Cardiac fibroblast (primary cell): ENCODE measurements at places on chromosomes 6 and 20.

DNA sequence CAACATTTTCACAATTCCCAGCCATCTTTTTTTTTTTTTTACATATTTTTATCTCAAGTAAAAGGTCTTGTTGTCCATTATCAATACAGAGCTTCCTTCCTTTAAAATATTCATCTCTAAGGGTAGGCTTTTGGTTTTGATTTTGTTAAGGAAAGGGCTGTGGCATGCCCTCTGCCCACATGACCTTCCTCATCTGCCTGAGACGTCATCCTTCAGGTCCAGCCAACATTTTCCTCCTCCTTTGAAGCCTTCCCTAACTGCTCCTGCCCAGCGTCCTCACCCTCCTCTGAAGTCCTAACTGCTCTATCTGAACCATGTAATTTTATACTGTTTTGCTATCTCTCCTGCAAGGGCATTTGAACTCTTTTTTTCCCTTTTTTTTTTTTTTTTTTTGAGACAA is 73.9 kb upstream of the TGM3 start:
- no peak for DNase-seq

DNA sequence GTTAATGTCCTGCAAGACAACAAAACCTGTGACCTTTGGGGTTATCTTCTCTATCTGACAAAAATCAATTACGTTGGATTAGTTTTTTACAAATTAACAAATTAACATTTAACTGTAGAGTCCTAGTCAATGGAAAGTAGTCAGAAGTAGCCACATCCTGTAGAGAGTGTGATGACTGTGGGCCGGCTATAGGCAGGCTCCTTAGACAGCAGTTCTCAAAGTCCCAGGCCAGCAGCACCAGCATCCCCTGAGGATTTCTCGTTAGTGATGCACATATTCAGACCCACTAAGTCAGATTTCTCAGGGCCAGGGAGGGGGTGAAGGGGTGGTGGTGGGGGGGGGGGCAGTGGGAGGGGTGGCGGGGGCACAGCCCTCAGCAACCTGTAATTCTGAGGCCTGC is 37.2 kb downstream of the ZNF341 start:
- DNase-seq, result no peak

DNA sequence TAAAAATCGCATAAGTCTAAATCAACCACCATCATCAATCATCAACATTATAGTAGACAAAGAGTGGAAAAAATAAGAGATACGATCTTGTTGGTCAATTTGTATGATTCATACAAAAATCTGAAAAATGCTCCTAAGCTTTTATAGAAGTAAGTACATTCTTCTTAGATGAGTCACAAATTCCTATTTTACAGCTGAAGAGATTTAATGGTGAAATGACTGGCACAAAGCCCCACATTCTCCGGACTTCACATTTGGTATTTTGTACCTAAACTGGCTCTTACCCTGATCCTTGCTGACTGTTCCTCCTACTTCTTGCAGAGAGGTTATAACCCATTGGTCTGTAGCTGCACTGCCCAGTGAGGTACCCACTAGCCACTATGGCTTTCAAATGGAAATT is 29.9 kb upstream of the PREP start:
- peak; percentile 95 for DNase-seq

- peak; percentile 63 for DNase-seq
Measured at GRCh38 chr6:1611322-1611571, 1.5 kb downstream of the FOXC1 start.

DNA sequence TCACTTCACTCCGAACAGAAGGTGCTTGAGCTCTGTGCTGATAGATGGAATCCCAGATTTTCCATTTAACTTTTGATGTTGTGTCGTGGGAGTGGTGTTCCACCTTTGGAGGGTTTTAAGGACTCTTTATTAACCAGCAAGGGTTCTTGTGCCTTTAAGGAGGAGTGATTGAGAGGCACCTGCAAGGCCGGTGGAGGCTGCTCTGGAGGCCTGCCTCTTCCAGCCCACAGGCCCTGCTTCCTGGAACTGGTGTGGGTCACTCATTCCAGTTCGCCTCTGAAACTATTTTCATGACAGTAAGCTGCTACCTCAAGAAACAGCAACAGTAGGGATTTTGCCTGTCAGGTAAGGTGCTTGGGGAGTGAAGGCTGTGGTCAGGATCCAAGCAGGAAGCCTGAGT is 58.8 kb upstream of the APCDD1L start:
- DNase-seq, result no peak

GRCh38 chr6:166598441-166599138 is 12.1 kb upstream of the RAMACL start:
- DNase-seq, result peak; percentile 96

- DNase-seq, result no peak
Measured at GRCh38 chr6:593907-594212, 63.0 kb downstream of the HUS1B start.
